Naive B cell (primary cell): ENCODE measurements at places on chromosomes 12 and 14. TPM values are rescaled to one million over a fixed set of nuclear protein-coding genes. Genes with fewer than 3 reads are reported as not detected.

TESPA1 gene
- 17.1 TPM for polyA plus RNA-seq

KRT5 gene
- polyA plus RNA-seq: not detected

KLHL33 gene
- polyA plus RNA-seq: not detected

IL31 gene
- polyA plus RNA-seq: not detected

SH2B3 gene
- polyA plus RNA-seq: 4.7 TPM

CEP290 gene
- 8.6 TPM for polyA plus RNA-seq

NEUROD4 gene
- polyA plus RNA-seq: not detected

LHX5 gene
- polyA plus RNA-seq: not detected

MMP17 gene
- polyA plus RNA-seq: 24.9 TPM

PLEK2 gene
- not detected for polyA plus RNA-seq

FLRT2 gene
- polyA plus RNA-seq: not detected

CDKN3 gene
- polyA plus RNA-seq: 1.2 TPM

CLEC1A gene
- polyA plus RNA-seq: not detected

EMP1 gene
- not detected for polyA plus RNA-seq

HOXC4 gene
- 0.42 TPM for polyA plus RNA-seq

SERPINA5 gene
- not detected for polyA plus RNA-seq

ANKS1B gene
- polyA plus RNA-seq: not detected

SLCO1A2 gene
- polyA plus RNA-seq: not detected

PDE3A gene
- polyA plus RNA-seq: not detected

ALX1 gene
- polyA plus RNA-seq: not detected

BEGAIN gene
- 0.55 TPM for polyA plus RNA-seq

USP44 gene
- 8.6 TPM for polyA plus RNA-seq

PDZRN4 gene
- not detected for polyA plus RNA-seq

DLGAP5 gene
- polyA plus RNA-seq: not detected

LALBA gene
- not detected for polyA plus RNA-seq

KLRG1 gene
- polyA plus RNA-seq: 7.1 TPM

SYT10 gene
- polyA plus RNA-seq: not detected

CD27 gene
- polyA plus RNA-seq: 7.1 TPM
